CD4-positive, alpha-beta T cell treated with Interleukin-2 at 100 ng/mL for 4 hours (primary cell): ENCODE measurements at places on chromosomes 6 and 20.
A peak's percentile ranks its signal among the peaks of the same experiment; 100 is the strongest.

- DNase-seq: no peak
Measured at GRCh38 chr20:22460231-22460630, 124.1 kb downstream of the FOXA2 start.

- peak; percentile 43 for DNase-seq
Measured at GRCh38 chr6:149045404-149045803, 272.1 kb upstream of the TAB2 start.

GRCh38 chr6:102995491-102995890 is 1602.0 kb downstream of the GRIK2 start:
- DNase-seq: no peak

DNA sequence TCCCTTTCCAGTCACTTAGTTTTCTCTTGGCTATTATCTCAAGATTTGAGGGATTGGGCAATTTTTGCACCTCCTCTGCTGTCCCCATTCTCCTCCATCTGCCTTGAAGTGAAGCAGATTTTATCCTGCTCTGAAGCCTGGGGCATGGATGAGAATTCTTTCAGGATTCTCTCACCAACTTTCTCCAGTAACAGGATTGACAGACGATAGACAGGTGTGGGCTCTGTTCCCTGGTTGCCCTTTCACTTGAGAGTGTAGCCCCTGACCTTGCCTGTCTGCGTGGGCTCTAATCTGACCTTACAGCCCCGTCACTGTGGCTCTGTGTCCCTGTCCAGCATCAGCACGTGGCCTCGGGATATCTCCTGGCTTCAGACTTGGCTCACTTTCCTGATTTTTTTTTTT is 27.1 kb downstream of the CDYL start:
- DNase-seq: no peak

DNA sequence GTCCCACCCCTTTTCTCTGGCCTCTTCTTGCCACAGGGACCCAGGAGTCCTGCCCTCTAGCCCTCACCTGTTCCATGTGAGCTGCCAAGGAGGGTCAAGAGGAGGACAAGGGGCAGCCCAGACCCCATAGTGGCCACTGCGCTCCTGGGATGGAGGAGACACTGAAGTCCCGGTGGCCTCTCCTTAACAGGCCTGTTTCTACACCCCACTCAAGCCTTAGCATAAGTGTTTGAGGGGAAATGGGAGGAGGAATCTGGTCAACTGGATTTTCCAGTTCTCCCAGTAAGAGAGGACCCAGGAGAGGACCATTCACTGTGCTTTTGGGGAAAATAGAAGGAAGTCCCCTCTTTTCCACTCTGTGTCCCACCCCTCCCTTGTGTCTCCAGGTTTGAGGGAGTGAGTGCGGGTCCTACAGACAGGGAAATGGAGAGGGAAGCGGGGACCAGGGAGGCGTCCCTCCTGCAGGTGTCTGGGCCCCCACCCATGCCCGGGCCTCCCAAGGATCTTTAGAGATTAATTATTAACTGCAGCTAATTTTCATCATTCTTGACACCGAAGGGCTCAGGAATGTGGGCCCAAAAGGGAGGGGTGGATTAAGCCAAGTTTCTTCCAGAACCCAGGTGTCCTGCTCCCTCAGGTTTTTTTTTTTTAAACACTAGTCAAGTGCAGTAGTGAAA is at the start of gene SFTA2:
Gene SFTA2 (minus strand): TSS at position 202 of the 677 bp plus-strand sequence. CDS start 74 bp downstream, at position 128.
- DNase-seq: no peak

DNA sequence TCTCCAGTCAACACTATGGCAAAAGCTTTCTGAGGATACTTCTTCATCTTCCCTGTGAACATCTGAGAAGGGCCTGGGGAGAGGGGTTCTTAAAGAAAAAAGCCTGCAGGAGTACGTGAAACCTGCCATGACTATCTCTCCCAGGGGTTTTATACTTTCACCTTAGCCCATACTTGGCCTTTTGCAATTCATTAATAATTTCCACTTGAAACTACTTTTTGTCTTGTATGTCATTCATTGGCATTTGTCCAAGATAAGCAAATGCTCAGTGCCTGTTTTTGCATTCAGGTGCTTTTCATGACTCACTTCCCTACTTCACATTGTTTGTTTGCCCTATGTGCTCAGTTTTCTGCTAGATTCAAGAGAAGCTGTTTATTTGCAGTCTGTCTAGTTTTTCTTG is 580.3 kb upstream of the GJE1 start:
- DNase-seq: peak; percentile 13

GRCh38 chr20:15927893-15928650 is 645.2 kb downstream of the KIF16B start:
- DNase-seq: no peak

- DNase-seq: no peak
Measured at GRCh38 chr6:12279322-12280091, 10.7 kb upstream of the EDN1 start.

GRCh38 chr6:22149501-22150367 is 147.1 kb downstream of the PRL start:
- no peak for DNase-seq

GRCh38 chr6:78268591-78269452 is 598.5 kb upstream of the IRAK1BP1 start:
- DNase-seq: no peak
